Cerebellar nuclear complex (tissue), 1 donor: ENCODE measurements at places on chromosomes 16 and 17.

DNA sequence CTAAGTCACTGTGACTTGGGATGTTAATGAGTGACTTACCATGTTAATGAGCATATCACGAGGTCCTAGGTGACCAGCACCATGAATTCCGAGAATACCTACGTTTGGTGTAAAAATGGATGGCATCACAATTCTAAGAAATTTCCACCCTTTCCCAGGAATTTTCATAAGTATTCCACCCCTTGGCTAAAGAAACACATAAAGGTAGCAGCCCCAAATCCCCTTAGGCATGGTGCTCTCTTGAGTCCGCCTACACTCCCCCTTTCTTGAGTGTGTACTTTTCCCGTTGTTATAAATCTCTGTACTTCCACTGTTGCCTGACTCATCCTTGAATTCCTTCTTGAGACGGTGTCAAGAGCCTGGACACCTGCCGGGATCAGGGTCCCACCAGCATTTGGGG, 504.0 kb upstream of the RBFOX1 start:
- DNase-seq: no peak

- no peak for DNase-seq
Observed at GRCh38 chr16:48231727-48232492, 12.2 kb upstream of the LONP2 start.

DNA sequence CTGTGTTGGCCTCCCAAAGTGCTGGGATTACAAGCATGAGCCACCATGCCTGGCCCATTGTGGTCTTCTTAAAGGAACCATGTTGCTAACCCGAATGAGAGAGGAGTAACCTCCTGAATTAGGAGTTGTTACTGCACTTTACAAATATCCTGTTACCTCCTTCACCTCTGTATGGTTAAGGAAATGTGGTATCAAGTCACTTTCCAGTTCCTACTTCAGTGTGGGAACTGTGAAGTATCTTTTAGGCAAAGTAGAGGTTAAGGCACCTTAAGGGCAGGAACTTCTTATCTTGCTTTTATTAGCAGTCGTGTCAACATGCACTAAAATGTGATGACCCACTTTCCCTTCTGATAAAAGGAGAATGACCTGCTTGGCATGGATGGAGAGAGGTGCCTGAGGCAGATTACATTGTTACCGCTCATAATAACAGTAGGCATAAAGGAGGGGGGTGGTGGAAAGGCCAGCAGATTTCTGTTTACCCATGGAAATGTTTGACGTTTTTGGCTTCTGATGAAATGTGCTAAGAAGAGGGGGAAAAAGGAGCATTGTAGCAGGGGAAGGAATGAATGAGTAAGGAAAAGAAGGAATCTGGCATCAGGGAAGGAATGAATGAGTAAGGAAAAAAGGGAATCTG, 28.5 kb downstream of the FTO start:
- DNase-seq: no peak

GRCh38 chr16:50040710-50041109, 15.7 kb downstream of the CNEP1R1 start:
- no peak for DNase-seq

DNA sequence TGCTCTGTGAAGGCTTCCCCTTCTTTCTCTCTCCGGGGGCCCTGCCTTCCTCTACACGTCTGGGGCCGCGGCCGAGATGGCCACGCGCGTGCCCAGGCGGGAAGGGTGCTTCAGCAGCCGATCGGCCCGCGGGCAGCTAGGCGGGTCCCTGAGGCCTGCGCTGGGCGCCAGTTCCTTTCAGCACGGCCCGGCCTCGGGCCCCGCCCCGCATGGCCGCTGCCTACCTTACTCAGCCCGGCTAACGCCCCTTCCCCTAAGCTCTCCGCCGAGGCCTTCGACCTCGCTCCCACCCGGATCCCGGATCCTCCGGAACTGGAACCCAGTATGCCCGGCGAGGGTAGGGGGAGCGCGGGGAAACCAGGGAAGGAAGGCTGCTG, 335 bp downstream of the TMEM11 start:
- no peak for DNase-seq
